ENCODE measurements at places on chromosomes 6 and 20. TPM values are rescaled to one million over a fixed set of nuclear protein-coding genes. Genes with fewer than 3 reads are reported as not detected.

The MCHR2 gene
- not detected for total RNA-seq

The MYT1 gene
- total RNA-seq, result 1.0 TPM

The PRDM13 gene
- total RNA-seq, result not detected

The TNXB gene
- total RNA-seq, result 8.3 TPM
